ENCODE measurements at places on chromosomes 7 and 10.

DNA sequence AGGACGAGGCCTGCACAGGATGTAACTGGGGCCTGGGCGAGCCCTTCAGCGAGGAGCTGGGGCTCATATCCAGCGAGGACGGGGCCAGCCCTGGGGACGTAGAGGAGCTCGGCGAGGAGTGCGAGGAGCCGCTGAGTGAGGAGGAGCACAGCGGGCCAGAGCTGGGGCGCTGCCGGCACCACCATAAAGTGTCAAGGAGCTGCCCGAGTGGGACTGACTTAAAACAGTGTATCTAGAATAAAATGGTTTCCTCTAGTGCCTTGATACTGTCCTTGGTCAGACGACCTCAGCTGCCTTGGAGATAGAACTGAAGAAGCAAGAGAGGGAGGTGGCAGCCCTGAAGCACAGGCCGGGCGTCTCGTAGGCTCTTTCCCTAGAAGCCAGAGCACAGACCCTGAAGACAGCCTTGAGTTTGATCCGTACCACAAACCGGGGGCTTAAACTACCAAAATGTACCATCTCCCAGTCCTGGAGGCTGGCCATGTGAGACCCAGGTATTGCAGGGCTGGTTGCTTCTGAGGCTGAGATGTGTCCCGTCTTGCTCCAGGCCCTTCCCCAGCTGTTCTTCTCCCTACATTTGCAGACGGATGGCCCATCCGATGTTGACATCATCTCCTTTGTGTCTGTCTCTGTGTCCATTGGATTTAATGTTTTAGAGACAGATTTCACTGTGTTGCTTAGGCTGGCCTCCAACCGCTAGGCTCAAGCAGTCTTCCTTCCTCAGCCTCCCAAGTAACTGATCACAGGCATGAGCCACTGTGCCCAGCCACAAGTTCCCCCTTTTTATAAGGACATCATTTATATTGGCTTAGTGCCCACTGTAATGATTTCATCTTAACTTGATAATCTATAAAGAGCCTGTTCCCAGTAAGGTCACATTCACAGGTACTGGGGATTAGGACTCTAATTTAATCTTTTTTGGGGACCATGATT is 35.8 kb downstream of the DNAJB6 start:
- no peak for DNase-seq

GRCh38 chr7:131039355-131039762 is 288.3 kb upstream of the MKLN1 start:
- DNase-seq, result no peak

DNA sequence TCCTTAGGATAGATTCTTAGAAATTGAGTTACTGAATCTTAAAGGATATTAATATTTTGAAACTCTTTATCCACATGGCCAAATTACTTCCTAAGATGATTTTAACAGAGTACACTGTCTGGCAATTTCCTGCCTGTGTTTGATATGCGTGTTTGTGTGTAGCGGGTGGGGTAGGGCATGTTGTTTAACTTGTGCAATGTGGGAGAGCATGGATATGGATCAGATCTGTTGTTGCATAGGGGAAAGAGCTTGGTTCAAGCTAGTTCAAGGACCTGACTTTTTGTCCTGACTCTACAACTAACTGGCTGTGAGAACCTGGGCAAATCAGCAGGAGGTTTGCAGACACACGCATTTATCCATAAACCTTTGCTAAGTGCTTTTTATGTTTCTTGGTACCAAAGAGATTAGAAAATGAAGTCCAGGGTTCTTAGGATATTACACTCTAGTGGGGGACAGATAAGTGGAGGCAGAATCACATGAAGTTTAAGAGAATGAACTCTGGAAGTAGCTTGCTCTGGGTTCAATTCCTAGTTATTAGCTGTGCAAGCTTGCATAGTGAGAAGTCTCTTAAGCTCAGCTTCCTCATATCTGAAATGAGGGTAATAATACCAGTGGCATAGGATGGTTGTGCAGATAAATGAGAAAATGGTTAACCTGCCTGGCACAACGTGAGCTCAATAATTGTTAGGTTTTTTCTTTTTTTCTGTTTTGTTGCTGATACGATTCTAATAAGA is 96.3 kb upstream of the PRR15 start:
- DNase-seq, result no peak

GRCh38 chr7:4552985-4553384 is 129.1 kb upstream of the FOXK1 start:
- no peak for DNase-seq

GRCh38 chr10:12419262-12419847 is 70.0 kb downstream of the CAMK1D start:
- peak; percentile 82 for DNase-seq

GRCh38 chr7:81743201-81743600 is 26.6 kb downstream of the HGF start:
- no peak for DNase-seq

GRCh38 chr10:55203319-55203718 is 402.3 kb upstream of the PCDH15 start:
- DNase-seq, result no peak

DNA sequence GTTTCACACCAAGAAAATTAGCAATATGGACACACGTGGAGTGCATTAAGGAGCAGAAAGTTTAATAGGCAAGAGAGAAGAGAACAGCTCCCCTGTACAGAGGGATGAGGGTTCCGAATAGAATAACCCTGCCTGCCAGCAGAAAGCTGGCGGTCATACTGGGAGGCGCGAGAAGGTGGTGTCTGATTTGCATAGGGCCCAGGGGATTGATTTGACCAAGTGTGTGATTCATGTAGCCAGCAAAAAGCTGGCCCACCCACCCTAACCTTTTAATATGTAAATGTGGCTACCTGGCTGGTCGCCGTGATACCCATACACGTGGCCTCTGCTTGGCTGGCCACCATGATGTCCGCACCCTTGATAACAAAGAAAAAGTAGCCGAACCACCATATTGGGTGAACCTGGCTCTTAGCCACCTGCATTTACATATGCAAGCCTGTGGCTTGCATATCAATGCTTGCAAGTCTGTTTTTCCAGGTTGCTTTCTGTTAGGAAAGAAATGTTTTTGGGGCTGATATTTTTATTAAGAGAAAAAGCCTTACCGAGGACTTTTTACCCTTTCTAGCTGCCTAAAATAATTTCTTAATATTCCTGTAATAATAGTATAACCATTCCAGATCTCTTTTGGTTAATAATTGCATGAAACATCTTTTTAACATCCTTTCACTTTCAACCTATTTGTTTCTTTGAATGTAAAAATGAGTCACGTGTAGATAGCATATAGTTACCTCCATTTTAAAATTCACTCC is 20.5 kb upstream of the VWDE start:
- no peak for DNase-seq

GRCh38 chr10:71708301-71708703 is 11.3 kb downstream of the C10orf105 start:
- peak; percentile 61 for DNase-seq

DNA sequence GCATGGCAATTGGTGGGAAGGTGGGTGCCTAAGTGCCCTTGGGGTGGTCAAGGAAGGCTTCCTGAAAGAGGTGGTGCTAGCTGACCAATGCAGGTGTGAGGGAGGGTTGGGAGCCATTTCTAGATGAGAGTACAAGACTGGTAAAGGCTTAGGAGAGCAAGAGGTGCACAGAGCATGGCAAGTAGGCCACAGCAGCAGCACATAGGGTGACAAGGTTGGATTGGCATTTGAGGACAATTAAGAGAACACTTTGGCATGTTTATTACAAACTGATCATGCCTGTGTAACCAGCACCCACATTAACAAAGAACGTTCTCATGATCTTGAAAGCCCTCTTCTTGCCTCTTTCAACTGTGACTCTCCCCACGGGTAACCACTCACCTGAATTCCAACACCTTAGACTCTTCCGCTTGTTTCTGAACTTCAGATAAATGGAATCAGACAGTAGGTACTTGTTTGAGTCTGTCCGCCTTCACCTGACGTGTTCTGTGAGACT is 107.6 kb downstream of the MYL10 start:
- no peak for DNase-seq

- no peak for DNase-seq
These were observed 17.2 kb upstream of the EIF5AL1 start for GRCh38 chr10:79494871-79495705.

DNA sequence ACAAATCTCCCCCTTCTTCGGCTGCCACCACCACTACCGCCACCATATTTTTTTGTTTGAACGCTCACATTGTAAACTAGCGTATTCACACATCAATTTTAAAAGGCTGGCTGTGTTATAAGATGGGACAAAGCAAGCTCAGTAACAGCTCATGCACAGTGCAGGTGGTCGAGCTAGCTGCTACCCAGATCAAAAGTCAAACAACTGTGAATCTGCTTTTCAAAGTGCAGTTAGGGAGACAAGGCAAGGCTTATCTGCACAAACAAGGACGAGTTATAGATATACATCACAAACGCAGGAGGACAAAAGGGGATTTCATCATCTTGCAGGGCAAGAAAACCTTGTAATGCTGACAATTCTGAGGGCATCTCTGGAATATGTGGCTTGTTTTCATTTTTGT is 231.6 kb downstream of the VTI1A start:
- no peak for DNase-seq

GRCh38 chr10:44552726-44553125 is 167.8 kb upstream of the CXCL12 start:
- no peak for DNase-seq

DNA sequence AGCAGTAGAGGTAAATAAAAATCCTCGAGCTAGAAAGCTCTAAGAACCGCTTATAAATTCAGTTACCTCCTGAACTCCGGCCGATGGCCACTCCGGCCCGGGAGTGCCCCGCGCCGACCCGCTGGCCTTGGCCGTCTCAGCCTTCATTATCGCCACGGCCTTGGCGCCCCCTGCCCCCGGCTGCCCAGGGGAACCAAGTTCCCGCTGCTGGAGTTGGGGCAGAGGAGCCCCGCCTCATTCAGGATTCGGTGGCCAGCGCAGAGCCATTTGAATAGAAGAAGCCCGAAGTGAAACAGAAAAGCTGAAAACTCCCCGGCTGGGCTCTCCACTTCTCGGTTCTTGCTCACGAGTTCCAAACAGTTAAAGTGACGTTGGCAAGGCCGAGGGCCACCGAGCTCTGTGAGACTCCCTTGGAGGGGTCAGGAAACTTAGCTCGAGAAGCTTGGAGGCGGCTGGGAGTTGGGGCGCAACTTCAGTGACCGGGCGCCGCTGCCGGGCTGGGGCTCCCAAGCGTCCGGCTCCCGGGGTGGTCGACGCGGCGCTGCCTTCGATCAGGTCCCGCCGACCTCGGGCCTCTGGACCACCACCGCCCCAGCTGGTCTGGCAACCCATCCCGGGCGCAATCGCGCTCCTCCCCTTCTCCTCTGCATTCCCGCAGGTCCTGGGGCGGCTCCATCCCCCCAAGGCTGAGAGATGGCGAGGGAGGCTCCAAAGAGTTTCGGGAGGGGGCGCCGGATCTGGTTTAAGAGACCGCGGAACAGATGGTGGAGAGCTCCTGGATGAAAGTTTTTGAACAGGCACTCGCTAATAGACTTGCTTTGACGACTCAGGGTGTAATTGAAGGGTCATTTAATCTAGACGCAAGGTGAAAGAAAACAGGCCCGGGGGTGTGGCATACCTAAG is 5.8 kb upstream of the FEZF1 start:
- no peak for DNase-seq

DNA sequence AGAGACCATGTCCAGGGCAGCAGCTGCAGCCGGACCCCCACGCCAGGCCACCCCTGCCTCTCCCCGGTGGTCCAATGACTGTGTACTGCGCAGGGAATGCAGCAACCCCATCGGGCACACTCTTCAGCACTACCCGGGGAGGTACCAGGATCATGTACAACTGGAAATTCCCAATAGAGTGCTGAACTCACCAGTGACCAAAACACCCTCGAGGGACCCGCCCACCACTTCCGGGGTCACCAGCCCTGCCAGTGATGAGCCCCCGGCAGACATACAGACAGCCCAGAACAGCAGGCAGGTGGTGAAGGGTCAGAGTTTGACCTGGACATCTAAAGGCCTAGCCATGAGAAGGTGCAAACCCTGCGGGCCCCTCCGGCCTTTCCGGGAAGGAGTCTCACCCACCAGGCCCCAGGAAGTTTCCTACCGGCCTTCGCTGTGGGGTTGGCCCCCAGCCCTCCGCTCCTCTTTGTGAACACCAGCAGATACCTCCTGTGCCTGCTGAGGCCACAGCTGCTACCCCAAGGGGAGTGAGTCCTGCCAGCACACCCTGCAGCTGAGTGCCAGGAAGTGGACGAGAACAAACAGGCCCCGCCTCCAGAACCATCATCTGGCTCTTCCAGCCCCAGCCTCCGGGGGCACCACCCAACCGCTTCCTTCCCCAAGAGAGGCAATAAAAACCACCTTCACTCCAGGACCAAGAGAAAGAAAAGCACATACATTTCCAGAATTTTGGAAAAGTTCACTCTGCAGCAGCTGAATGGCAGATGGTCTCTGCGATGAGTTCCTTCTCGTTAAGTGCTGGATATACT is 5.0 kb upstream of the ANKRD61 start:
- DNase-seq, result peak; percentile 6

DNA sequence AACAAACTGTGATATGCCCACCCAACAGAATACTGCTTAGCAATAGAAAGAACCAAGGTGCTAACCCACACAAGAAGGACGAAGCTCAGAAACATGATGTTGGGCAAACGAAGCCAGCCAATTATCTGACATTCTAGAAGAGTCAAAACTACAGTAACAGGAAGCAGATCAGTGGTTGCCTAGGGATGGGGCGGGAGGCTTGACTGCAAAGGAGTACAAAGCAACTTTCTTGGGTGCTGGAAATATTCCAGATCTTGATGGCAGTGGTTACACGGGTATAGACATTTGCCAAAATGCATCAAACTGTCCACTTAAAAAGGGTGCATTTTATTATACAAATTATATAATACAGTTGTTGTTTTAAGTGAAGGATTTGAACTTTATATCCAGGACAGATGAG is 41.1 kb upstream of the RET start:
- no peak for DNase-seq

GRCh38 chr7:129776362-129776722 is 164.8 kb downstream of the NRF1 start:
- no peak for DNase-seq

DNA sequence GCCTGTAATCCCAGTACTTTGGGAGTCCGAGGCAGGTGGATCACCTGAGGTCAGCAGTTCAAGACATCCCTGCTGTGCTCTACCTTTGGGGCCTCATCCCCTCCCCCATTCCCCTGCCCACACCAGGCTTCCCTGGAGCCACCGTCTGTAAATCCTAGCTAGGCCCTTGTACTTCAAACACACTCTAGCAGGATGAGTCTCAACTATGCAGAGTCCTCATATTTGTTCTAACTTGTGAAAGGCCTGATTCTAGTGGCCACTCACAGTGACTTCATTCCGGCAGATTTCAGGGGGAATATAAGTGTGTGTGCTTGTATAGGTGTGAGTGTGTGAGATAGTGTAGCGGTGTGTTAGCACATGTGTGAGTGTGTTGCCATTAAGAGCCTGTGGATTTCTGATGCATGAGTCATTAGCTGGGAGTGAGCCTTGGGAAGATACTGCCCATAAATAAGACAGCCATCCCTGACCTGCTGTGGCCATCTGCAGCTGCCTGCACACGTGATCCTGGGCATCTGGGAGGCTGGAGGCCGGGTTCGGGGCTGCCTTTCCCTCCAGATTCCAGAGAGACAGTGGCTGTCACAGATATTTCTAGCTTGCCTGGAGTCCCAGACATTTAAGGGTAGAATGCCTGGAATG is 1.7 kb upstream of the NEURL1 start:
- DNase-seq, result no peak
